ENCODE measurements at places on chromosomes 11 and 22.

DNA sequence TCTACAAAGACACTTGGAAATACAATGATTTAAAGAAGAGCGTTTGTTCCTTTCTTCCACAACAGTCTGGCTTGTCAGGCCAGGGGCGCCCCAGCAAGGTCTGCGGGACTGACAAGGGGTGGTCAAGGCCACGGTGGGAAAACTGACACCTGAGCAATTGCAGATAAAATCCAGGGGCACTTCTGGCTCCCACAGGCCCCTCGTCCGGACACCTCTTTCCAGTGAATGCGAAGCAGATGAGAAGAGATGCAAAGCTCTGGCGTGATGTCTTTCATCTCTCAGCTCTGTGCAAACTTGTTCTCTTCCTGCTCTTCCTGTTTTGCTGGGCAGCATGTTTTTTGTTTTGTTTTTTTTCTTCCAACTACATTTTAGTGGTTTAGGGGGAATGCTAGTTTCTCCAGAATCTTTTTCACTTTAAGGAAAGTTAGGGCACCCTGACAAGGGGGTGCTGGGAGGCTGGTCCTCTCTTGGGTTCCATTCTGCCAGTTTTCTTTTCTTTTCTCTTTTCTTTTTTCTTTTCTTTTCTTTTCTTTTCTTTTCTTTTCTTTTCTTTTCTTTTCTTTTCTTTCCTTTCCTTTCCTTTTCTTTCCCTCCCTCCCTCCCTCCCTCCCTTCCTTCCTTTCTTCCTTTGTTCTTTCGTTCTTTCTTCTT, 11.1 kb upstream of the CBX6 start:
- no peak for DNase-seq

DNA sequence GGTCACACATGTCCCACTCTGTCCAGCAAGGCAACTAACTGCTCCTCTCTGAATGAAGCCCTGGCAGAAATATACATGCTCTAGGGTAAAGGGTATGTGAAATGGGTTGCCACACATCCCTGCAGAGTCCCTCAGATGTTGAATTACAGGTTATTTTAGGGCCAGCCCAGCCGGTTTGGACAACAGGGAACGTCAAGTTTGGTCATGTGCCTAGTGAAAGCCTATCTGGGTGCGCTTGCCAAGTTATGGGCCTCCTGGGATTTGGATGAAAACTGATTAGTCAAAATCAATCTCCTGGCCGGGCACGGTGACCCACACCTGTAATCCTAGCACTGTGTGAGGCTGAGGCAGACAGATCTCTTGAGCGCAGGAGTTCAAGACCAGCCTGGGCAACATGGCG, 10.4 kb downstream of the AP1B1 start:
- no peak for DNase-seq

DNA sequence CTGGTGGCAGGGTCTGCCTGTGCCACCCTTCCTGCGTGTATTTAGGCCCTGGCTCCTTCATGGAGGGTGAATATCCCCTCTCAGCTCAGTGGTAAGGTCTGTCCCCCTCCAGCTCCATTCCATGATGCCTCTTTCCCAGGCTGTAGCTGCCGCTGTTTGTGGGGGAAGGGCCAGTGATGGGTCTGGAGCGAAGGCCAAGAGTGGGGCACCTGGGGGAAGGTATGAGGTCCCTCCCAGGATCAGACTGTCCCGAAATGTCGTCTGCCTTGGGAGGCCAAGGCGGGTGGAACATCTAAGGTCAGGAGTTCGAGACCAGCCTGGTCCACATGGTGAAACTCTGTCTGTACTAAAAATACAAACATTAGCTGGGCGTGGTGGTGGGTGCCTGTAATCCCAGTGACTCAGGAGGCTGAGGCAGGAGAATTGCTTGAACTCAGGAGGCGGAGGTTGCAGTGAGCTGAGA, 1.1 kb downstream of the CD151 start:
- no peak for DNase-seq

DNA sequence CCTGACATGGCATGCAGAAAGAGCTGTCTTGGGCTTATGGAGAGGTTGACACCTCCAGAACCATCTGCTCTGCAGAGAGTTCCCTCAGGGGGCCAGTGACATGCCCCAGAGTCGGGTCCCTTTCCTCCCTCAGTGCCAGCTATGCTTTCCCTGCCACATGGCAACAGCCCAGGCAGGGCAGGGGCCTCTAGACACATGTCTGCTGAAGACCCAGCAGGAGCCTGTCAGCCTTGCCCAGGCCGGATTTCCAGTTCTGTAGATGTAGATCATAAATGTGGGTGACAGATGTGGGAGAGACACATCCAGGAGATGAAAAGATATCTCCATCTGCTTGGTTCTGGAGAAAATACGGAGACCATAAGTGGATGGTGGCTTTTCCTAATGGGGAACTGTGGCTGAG, 25.5 kb downstream of the NAV2 start:
- DNase-seq = no peak

DNA sequence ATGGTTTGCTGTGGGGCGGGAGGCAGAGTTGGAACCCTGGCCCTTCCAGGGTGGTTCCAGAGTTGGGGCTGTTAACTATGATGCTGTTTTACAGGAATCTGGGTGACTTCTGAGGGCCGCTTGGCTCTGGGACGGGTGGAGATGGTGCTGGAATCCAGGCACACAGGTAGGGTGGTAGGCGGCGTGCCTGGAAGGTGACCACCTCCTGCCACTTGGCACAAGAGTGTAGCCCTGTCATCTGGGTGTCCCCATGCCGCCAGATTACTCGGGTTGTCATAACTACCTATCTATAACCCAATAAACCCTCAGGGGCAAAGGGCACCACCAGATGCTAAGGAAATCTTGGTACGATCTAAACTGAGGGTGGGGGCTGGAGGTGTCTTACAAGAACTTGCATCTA, 1.3 kb downstream of the CARS1 start:
- no peak for DNase-seq

GRCh38 chr11:27696961-27697360, 3.3 kb downstream of the BDNF start:
- peak; percentile 12 for DNase-seq

DNA sequence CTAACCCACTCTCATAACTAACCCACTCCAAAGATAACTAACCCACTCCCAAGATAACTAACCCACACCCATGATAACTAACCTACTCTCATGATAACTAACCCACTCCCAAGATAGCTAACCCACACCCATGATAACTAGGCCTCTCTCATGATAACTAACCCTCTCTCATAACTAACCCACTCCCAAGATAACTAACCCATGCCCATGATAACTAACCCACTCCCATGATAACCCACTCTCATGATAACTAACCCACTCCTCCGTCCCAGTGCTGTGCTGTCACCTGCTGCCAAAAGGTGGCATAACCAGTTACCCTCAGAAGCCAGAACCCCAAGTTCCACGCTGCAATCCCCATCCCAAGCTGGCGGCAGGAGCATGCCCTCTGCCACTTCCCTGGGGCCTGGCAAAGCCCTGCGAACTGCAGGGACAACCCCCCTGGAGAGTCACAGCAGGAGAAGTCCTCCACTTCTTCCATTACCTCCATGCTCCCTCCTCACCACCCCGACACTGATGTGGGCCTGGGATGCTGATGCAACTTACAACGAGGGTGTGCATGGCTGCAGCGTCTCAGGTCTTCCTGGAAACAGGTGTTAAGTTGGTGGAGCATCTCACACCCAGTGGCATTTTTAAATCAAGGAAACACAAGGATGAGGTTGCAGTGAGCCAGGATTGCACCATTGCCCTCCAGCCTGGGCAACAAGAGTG, 30.8 kb upstream of the CELSR1 start:
- DNase-seq = no peak

- DNase-seq = no peak
Observed at GRCh38 chr11:3161309-3161708, 3.8 kb downstream of the OSBPL5 start.

DNA sequence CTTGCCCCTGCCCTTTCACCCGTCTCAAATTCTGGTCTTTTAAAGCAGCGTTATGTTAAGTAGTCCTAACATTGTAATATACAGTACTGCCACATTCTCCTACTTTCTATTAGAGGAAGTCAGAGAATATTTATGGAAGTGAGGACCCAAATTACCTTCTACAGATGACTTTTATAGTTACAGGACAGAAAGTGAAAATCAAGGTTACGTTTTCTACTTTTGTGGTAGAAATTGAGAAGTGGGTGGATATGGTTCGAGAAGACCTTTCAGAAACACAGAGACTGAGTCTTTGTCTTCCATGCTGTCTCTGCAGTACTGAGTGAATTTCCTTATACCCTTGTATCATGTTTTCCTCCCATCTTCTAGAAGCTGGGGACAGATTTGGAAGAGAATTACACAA, 17.1 kb downstream of the SC5D start:
- no peak for DNase-seq

GRCh38 chr11:44798607-44798972, 71.8 kb downstream of the TSPAN18 start:
- DNase-seq = no peak

GRCh38 chr11:92482492-92483060, 258.0 kb downstream of the FAT3 start:
- no peak for DNase-seq

DNA sequence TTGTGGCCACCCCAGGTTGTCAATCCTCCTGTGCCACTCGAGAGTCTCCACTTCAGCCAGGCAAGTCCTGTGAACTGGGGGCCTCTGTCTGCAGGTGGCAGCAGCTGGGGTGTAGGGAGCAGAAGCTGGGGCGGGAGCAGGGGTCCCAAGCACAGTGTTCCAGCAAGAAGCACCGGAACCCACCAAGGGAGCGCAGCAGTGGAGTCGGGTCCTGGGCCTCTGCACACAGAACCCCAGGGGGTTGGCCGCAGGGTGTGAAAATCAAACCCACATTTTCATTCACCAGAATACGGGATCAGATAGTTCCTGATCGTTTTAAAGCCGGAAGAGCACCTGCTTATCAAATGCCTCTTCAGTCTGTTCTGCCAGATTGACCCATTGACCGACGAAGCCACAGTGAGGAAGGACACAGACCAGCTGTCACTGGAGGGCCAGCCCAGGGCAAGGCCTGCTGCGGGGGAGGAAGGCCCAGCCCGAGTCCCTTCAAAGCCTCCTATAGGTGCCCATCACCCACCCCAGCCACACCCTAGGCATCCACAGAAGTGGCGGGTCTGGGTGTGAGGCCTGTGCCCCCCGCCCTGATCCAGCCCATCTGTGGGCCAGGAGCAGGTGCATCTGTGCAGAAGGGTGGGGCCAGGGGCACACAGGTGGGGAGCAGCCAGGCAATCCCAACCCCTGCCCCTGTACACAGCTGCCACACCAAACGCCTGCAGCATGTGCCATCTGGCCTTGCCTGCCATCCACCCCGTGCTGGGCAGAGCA, 34.1 kb downstream of the RSPH14 start:
- DNase-seq = no peak

- DNase-seq = no peak
Observed at GRCh38 chr11:114609429-114609828, 13.8 kb upstream of the NXPE4 start.

DNA sequence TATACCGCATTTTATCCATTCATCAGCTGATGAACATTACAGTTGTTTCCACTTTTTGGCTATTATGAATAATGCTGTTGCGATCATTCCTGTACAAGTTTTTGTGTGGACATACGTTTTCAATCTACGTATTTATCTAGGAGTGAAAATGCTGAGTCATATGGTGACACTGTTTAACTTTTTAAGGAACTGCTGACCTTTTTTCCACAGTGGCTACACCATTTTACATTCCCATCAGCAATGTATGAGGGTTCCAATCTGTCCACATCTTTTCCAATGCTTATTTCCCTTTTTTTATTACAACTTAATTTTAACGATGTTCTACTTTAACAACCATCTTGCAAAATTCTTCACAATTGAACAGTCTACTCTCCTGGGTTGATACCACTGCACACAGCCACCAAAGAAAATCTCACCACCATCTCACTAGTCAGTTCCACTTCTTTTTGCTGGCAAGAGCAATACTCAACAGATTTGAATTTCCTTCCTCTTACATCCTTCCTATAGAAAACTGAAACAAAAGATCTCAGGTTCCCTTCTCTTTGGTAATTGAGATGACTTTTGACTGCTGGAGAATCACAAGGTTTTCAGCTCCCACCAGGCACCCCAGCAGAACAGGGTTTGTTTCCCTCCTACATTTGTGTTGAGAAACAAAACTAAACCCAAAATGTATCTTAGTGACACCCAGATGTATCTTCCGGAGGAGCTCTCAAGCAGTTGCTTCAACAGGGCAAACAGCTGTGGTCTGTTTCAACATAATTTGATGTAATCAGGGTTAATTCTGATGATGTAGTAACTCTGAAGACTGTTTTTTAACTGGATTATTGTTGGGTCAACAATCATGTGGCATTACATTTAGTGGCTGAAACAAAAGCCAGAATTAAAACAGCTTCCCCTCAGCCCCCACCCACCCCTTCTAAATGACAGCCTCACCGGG, 7.0 kb upstream of the GAB2 start:
- no peak for DNase-seq

DNA sequence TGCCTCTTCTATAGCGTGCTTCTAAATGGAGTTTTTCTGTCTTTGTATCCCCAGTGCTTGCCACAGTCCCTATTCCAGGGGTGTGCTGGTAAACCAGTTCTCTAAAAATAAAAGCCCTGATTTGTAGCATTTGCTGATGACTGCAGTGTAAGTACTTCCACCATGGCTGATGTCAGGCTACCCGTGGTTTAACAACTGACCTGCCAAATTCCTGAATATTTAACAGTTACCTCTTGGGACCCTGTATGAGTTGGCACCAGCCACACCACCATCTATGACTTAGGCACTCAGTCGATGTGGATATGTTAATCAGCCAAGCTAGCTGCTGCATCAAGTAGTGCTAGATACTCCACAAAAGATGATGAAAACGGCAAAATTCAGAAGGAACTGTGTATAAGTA, 94.0 kb upstream of the MTNR1B start:
- DNase-seq = no peak

DNA sequence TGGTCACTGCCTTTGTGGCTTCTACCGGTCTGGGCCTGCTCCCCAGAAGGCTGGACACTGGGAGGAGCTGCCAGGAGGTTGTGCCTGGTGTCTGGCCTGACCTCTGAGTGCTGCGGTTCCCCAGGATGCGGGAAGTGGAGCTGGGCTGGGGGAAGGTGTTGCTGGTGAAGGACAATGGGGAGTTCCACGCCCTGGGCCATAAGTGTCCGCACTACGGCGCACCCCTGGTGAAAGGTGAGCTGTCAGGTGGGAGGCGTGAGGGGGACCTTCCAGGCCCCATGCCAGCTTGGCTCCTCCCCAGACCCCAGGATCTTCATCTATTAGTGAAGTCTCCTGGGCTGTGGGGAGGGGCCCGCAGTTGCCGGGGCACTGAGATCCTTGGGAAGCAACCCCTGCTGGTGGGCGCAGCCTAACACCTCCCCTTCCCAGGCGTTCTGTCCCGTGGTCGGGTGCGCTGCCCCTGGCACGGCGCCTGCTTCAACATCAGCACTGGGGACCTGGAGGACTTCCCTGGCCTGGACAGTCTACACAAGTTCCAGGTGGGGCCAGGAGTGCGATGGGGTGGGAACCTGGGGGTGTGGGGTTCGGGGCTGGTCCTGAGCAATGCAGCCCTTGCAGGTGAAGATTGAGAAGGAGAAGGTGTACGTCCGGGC, 6.7 kb downstream of the AIFM3 start:
- no peak for DNase-seq

GRCh38 chr11:94141511-94142307, 13.1 kb downstream of the PANX1 start:
- DNase-seq = no peak
